ENCODE measurements at places on chromosomes 6 and 20. TPM values are rescaled to one million over a fixed set of nuclear protein-coding genes. Genes with fewer than 3 reads are reported as not detected.

DNAAF9 gene
- 1.2 TPM for polyA plus RNA-seq

LY6G6C gene
- not detected for polyA plus RNA-seq

PAK5 gene
- not detected for polyA plus RNA-seq

ELOVL5 gene
- 69.5 TPM for polyA plus RNA-seq

GRCh38 chr20:4726710-4727397 is 5.1 kb downstream of the PRND start:
- H3K4me1 ChIP-seq = peaks cover 13% of the 10 kb centered on the region
- DNase-seq = peak; percentile 80
- no peaks in the 10 kb centered on the region for H3K36me3 ChIP-seq
- peak overlapping the region; percentile 77 for H3K4me3 ChIP-seq
- peaks cover 5% of the 10 kb centered on the region for H3K27me3 ChIP-seq

- no peaks in the 10 kb centered on the region for H3K4me1 ChIP-seq
- no peaks in the 10 kb centered on the region for H3K27me3 ChIP-seq
- H3K27ac ChIP-seq = no peak overlapping the region
- H3K36me3 ChIP-seq = no peaks in the 10 kb centered on the region
- DNase-seq = peak; percentile 16
Observed at GRCh38 chr6:90274451-90275030, 22.1 kb downstream of the BACH2 start.

- no peaks in the 10 kb centered on the region for H3K36me3 ChIP-seq
- H3K27me3 ChIP-seq = no peaks in the 10 kb centered on the region
Observed at GRCh38 chr6:118588626-118589025, 40.5 kb downstream of the PLN start.

- no peaks in the 10 kb centered on the region for H3K4me1 ChIP-seq
- H3K4me3 ChIP-seq = no peak overlapping the region
- no peak for DNase-seq
- no peaks in the 10 kb centered on the region for H3K27me3 ChIP-seq
Observed at GRCh38 chr6:43992783-43993644, 134.2 kb downstream of the MRPL14 start.

- no peaks in the 10 kb centered on the region for H3K27me3 ChIP-seq
- H3K4me3 ChIP-seq = no peak overlapping the region
Observed at GRCh38 chr6:142857796-142858555, 87.0 kb downstream of the HIVEP2 start.

- no peaks in the 10 kb centered on the region for H3K36me3 ChIP-seq
- DNase-seq = no peak
- H3K27ac ChIP-seq = no peak overlapping the region
- H3K4me3 ChIP-seq = no peak overlapping the region
- no peaks in the 10 kb centered on the region for H3K27me3 ChIP-seq
Observed at GRCh38 chr6:161947371-161947770, 673.5 kb upstream of the AGPAT4 start.

DNA sequence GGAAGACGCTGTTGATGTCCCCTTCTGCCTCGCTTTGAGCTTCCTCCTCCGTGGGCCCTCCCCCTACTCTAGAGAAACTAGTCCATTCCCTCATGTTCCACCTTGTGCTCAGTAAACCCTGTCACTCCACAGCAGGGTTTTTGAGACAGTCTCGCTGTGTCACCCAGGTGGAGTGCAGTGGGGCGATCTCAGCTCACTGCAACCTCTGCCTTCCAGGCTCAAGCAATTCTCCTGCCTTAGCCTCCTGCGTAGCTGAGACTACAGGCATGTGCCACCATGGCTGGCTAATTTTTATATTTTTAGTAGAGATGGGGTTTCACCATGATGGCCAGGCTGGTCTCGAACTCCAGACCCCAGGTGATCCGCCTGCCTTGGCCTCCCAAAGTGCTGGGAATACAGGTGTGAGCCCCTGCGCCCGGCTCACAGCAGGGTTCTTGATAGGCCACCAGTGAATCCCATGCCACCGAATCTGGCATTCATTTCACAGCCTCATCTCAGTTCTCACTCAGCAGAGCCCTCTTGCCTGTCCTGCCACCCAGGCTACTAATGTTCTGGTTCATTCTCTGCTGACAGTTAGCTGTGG is 36.0 kb downstream of the PANK2 start:
- peaks cover 39% of the 10 kb centered on the region for H3K36me3 ChIP-seq
- peaks cover 79% of the 10 kb centered on the region for H3K4me1 ChIP-seq
- no peak overlapping the region for H3K4me3 ChIP-seq
- no peak for DNase-seq

GRCh38 chr20:47300071-47300470 is 56.4 kb downstream of the ZMYND8 start:
- H3K36me3 ChIP-seq = peaks cover 65% of the 10 kb centered on the region
- no peak for DNase-seq
- no peak overlapping the region for H3K4me3 ChIP-seq

GRCh38 chr20:48262955-48263354 is 477.7 kb upstream of the SULF2 start:
- H3K27me3 ChIP-seq = no peaks in the 10 kb centered on the region
- H3K4me1 ChIP-seq = no peaks in the 10 kb centered on the region
- no peak for DNase-seq
- no peak overlapping the region for H3K4me3 ChIP-seq
- H3K27ac ChIP-seq = no peak overlapping the region

DNA sequence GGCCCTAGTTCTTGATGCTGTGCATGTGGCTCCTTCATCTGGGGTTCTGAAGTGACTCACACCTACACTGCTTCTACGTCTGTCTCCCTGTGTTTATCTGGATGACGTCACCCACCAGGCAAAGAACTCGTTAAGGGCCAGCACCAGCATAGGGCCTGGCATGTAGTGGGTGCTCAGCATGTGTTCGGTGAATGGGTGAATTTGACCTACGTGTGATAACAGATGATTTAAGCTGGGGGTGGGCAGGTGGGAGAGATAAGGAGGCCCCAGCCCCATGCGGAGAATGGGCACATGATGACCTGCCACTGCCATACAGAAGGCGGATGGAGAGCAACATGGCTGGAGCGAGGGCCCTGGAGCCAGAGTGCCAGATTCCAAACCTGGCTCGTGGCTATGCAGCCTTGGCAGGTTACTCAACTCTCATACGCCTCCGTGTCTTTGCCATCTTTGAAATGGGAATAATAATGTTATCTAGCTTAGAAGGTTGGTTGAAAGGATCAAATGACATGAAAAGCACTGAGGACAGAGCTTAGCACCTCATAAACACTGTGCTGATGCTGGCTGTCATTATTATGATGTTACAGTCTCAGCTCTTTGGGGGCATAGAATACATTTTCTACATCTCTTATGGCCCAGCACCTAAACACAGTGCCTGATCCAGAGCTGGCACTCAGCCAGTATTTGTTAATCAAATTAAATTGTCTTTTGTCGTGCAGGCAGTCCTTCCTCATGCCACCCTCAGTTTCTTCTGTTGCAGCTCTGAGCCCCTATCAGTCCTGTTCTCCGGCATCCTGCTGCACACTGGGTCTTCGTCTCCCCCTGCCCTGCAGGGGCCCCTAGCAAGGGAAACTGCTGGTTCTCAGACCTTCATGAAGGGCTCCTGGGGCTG is 39.6 kb downstream of the VEGFA start:
- H3K4me3 ChIP-seq = no peak overlapping the region
- no peak for DNase-seq
- H3K27ac ChIP-seq = no peak overlapping the region
- H3K27me3 ChIP-seq = no peaks in the 10 kb centered on the region
- H3K4me1 ChIP-seq = peaks cover 22% of the 10 kb centered on the region
- H3K36me3 ChIP-seq = no peaks in the 10 kb centered on the region

GRCh38 chr6:56387621-56388414 is 140.4 kb upstream of the COL21A1 start:
- no peaks in the 10 kb centered on the region for H3K4me1 ChIP-seq
- no peak overlapping the region for H3K4me3 ChIP-seq
- H3K27ac ChIP-seq = no peak overlapping the region
- H3K36me3 ChIP-seq = no peaks in the 10 kb centered on the region
- DNase-seq = no peak

GRCh38 chr6:153511896-153512496 is 380.9 kb upstream of the RGS17 start:
- no peak overlapping the region for H3K27ac ChIP-seq
- H3K4me3 ChIP-seq = no peak overlapping the region
- H3K4me1 ChIP-seq = no peaks in the 10 kb centered on the region
- H3K36me3 ChIP-seq = no peaks in the 10 kb centered on the region
- DNase-seq = no peak

DNA sequence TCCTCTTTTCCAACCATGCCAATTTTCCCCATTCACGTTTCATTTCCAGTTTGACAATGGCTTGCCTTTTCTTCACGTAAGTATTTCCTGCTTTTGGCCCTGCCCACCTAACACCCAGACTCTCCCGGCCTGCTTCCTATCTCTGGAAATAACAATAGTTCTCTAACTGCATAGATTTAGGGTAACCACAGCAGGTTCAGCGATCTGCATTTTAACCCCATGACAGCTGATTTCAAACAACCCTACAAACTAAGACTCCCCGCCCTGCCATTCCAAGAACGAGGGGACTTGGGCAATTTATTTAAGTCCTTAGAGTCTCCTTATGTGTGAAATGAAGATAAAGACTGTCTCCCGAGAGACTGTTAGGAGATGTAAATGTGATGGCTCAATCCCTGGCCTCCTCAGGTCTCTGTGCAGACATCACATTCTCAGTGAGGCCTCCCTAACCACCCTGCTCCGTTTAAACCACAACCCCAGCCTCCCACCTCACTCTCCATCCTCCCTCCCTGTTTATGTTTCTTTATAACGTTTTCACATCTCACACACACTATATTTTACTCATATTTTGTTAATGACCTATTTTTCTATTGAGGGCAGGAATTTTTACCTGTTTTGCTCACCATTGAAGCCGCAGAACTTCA is 134.8 kb downstream of the GJA10 start:
- H3K36me3 ChIP-seq = no peaks in the 10 kb centered on the region
- DNase-seq = no peak
- no peak overlapping the region for H3K27ac ChIP-seq
- no peak overlapping the region for H3K4me3 ChIP-seq

Measured in CD14-positive monocyte (primary cell).